RWPE1 (cell line): ENCODE measurements at places on chromosomes 5 and 9.

DNA sequence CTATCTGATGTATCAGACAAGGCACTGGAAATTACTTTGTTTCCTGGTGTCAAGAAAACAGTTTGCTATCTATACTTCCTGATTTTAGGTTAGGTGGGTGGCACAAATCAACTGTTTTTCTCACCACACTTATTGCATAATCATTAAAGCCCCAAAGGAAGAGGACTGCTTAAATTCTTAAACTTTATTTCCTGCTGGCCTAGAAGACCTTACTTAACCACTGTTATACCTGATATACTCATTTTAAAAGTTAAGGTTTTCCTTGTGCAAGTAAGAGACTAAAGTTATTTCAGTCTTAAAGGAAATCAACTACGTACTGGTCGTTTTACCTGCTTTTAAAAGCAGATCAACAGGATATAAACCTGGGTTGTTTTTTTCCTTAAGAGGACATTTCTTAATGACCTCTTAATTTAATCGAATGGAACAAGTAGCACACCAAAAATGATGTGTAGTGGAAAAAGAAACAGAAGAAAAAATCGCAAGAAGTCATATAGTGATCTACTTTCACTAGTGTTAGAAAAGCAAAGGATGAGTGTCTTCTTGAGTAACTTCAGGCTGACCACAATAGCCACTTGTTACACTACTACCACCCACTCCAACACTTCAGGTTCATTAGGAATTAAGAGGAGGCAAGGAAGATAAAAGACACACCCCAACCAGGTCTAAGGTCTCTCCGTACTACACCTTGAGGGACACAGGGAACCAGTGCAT lies 974 bp downstream of the CLINT1 start:
- peak; percentile 51 for DNase-seq

DNA sequence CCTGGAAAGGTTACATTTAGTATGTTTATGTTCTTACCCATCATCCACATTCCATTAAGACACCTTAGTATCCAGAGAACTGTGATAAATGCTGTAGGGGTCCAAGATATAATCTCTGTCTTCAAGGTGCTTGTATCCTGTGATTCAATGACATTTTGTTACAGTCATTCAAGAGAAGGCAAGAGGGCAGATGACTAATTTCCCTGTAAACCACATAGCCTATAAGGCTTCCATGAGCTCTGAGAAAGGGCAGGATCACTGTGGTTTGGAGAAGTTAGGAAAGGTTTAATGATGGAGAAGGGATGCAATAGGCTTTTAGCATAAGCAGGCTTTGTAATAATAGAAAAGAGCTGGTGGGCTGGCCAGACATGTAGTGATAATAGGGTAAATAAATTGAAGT lies 40.0 kb downstream of the PAPPA start:
- DNase-seq: no peak

DNA sequence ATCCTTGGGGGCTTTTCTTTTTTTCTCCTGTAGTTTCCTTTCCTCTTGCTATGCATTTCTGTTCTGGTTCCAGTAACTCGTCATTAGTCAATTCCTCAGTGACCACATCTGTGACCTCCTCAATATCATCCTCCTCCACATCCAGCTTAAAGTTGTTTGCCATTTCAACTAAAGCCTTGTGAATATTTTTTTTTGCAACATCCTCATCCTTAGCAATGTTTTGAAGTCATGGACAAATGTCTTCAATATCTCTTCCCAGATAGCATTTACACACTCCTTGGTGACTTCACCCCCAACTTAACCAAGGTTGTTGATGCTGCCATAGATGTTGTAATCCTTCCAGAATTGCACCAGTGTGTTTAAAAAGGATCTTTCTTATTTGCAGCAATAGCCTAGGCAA lies 14.7 kb upstream of the ADRB2 start:
- no peak for DNase-seq

- no peak for DNase-seq
Measured at GRCh38 chr9:137710704-137711103, 91.9 kb downstream of the EHMT1 start.

DNA sequence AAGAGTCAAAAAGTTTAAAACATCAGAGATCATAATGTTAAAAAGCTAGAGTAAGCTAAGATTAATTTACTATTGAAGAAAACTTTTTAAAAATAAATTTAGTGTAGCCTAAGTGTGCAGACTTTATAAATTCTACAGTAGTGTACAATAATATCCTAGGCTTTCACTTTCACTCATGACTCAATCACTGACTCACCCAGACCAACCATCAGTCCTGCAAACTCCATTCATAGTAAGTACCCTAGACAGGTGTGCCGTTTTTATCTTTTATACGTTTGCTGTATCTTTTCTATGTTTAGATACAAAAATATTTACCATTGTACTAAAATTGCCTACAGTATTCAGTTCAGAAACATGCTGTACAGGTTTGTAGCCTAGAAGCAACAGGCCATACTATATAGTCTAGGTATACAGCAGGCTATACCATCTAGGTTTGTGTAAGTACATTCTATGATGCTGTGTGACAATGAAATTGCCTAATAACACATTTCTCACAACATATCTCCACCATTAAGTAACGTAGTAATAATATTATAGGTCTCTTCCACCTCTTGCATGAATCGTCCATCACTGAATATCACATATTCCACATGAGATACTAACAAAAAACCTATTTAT lies 59.2 kb downstream of the MEGF9 start:
- peak; percentile 68 for DNase-seq

- peak; percentile 99 for DNase-seq
Measured at GRCh38 chr9:108543251-108543778, 312.5 kb downstream of the ACTL7B start.

- DNase-seq: no peak
Measured at GRCh38 chr5:180642181-180642775, 7.1 kb downstream of the FLT4 start.

DNA sequence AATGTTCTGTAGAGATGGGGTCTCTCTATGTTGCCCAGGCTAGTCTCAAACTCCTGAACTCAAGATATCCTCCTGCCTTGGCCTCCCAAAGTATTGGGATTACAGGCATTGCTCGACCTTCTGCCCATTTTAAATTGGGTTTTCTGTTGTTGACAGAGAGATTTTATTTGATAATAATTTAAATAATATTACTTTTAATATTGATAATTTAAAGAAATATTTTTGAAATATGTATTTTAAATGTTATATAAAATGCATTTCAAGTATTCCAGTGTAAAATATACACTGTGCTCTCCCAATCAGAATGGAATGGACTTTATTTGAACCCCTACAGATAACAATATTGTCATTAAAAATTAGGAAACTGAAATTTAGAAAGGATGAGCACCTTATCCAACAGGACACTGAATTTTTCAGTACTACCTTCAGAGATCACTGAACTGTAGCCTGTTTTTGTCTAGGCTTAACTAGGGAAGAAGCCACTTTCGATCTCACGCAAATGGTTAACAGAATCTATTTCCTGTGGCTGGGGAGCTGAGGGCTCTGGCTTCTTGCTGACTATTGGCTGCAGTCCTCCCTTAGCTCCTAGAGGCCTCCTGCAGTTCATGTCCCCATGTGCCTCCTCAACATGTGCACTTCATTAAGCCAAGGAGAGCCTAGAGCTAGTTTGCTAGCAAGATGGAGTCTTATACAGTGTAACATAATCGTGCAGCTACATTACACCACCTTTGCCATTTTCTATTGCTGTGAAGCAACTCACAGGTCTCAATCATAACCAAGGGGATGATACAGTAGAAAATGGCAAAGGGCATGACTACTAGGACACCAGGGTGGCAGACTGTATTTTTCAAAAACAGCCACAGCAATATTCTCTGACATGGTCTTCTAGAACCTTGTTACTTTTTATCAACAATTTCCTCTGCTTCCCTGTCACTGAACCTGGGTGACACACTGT lies 150.0 kb downstream of the CDC42SE2 start:
- no peak for DNase-seq

GRCh38 chr5:147309621-147310020 lies 74.8 kb downstream of the STK32A start:
- no peak for DNase-seq

DNA sequence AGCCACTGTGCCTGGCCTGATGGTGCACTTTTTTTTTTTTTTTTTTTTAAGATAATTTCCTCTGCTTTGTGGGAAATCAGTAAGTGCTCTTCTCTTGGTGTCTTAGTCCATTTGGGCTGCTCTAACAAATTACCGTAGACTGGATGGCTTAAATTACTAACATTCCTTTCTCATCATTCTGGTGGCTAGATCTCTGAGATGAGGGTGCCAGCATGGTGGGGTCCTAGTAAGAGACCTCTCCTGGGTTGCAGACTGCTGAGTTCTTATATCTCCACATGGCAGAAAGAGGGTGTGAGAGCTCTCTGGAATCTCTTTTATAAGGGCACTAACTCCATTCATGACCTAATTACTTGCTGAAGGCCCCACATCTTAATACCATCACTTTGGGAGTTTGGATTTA lies 133.9 kb upstream of the ANKRD55 start:
- no peak for DNase-seq

DNA sequence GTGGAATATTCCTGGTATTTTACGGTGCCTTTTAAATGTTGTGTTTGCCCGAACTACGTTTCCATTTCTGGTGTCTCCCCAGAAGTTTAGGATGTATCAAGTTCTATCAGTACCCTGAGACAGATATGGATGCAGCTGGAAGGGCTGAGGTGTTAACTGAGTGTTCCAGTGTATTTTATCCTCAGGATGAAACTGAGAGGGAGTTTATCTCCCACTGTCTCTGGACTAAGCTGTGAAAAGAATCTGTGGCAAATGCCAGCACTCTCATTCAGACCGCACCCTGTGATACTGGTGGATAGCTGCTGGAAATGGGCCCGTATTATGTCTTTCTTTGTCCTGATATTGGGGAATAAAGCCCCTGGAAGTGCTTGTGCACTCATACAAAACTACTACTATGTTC lies 887.2 kb upstream of the TYRP1 start:
- no peak for DNase-seq

DNA sequence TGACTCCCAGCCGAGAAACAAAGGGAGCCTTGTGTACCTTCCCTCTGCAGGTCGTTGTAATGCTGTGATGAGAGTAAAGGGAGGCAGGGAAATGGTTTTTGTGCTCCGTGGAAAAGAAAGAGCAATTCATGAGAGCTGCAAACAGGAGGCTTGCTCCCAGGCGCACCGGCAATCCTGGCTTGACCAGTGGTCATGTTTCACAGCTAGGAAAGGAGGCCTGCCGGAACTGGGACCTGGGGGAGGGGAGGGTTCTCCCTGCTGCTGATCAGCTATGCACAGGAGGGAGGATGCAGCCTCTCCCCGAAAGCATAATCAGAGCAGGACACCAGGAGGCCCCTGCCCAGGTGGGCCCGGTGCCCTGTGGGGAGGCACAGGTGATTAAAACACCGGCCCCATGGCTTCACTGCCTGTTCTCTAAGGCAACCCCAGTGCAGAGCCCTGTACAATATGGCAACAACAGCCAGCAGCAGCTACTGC lies 131.3 kb downstream of the ZDHHC21 start:
- no peak for DNase-seq

DNA sequence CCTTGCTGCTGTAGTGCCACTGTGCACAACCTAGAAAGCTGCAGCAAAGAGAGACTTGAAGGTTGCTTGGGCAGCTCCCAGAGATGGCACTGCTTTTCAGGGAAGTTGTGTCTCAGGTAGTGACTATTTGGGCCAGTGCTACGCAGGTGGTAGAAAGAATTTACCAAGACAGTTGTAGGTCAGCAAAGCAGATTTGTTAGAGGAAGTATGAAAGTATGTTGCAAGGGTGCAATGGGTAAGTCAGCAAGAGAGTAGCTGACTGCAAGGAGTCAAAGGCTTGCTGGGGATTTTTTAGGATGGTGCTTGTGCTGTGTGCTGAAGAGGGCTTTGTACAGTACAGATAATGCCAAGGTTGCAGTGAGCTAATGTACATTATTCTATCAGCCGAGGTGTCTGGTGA lies 33.5 kb upstream of the SPARC start:
- no peak for DNase-seq

DNA sequence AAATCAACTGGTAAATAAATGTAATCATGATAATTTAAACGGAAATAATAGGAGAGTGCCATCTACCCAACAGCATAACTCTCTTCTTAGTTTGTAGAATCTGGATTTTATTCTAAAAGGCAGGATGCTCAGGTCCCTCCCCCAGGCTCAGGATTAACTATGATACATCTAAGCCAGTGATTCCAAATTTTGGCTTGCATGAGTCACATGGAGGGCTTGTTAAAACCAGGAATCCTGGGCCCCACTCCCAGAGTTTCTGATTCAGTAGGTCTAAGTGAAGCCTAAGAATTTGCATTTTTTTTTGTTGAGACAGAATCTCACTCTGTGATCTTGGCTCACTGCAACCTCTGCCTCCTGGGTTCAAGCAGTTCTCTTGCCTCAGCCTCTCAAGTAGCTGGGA lies 62.3 kb upstream of the ZFR start:
- peak; percentile 77 for DNase-seq

DNA sequence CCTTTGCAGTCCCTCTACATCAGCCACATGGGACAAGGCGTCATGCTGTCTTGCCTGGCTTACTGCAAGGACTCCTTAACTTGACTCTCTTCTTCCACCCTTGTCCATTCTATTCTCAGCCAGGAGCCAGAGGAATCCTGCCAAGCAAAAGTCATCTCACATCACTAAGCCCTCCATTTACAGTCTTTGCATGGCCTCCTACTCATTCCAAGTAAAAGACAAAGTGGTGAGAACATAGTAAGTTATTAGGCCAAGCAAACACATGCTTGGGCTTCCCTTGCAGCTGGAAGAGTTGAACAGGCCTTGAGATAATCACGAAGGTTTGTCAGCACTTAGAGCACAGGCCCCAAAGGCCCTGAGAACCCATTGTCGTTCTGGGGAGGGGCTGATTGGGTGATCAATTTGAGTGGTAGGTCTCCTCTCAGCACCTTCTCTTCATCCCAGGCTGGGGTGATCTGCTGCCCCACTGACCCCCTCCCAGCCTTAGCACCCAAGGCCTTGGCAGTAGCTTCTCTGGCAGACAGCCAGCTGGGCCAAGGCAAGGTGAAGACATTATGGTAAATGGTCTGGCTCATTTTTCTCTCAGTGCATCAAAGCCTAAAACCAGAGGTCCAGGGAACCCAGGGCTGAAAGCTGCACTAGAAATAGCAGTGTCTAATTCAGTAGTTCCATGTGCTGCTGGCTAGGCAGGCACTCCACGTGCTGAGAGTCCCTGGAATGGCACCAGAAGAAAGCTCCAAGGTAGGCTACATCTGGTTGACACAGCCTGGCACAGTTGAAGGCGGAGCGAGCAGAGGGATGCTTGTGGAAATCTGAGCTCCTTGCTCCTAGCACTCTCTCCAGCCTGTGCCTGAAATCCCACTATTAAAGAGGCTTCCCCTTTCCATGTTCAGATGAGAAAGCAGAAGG lies 121.4 kb downstream of the ASTN2 start:
- no peak for DNase-seq

GRCh38 chr9:128707446-128707845 lies 5.1 kb downstream of the PKN3 start:
- DNase-seq: no peak

- no peak for DNase-seq
Measured at GRCh38 chr5:14356305-14356704, 213.2 kb downstream of the TRIO start.
